ENCODE measurements at places on chromosomes 4 and X.

- DNase-seq, result no peak
Observed at GRCh38 chr4:37892641-37893040, 1.8 kb downstream of the TBC1D1 start.

GRCh38 chr4:89275587-89275986 is 32.0 kb downstream of the GPRIN3 start:
- DNase-seq, result no peak

DNA sequence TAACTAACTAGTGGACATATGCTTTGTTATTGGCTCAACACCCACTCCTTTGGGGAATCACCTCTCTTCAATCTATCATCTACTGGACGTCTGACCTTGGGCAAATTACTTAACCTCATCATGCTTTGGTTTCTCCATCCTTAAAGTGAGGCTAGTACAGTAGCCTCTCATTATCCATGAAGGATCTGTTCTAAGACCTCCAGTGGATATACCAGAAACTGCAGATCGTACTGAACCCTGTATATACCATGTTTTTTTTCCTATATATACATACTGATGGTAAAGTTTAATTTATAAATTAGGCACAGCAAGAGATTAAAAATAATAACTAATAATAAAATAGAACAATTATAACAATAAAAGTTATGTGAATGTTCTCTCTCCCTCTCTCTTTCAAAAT is 56.2 kb downstream of the HMGB3 start:
- no peak for DNase-seq

- DNase-seq, result no peak
Observed at GRCh38 chr4:2940267-2941137, 22.7 kb downstream of the NOP14 start.
